Stimulated activated CD8-positive, alpha-beta memory T cell treated with anti-CD3 and anti-CD28 coated beads, Interleukin-15, amount 100 ng/mL, for 24 hours (primary cell): ENCODE measurements at places on chromosomes 7 and 10.

- DNase-seq: no peak
Observed at GRCh38 chr10:69505636-69506318, 54.5 kb downstream of the TSPAN15 start.

GRCh38 chr10:131002031-131002861 lies 309.3 kb downstream of the TCERG1L start:
- no peak for DNase-seq

DNA sequence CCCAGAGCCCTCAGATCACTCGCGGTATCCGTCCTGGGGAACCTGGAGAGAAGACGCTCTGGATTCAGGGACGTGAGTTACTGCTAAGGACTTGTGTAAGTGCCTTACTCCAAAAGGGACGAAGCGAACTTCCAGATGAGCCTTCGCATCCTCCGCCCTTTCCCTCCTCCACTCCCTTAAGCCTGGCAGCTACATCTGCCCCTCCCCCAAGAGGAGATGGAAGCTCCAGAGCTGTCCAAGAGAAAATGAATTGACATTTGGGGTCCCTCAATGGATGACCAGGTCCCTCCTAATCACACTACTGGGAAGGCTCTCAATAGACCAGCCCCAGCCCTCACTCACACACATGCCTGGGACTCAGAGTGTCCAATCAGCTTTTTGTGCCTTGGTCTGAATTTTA lies 31.3 kb upstream of the GDF10 start:
- DNase-seq: no peak

DNA sequence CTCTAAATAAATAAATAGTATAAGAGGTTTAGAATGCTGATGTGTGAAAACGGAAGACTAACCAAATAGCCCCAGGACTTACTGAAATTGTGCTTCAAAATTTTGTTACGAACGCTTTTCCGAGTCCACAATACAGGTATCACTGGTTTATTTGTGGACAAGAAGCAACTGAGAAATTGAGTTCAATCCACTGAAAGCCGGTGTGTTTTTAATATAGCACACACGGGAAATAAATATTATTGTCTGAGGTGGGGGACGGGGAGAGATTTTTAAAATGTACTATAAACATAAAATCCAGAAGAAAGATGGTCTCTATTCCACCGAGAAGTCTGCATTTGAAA lies 598 bp downstream of the SLC16A12 start:
- DNase-seq: no peak

- no peak for DNase-seq
Observed at GRCh38 chr7:4814433-4814832, 39.0 kb downstream of the AP5Z1 start.

GRCh38 chr10:92240289-92241157 lies 50.4 kb downstream of the CPEB3 start:
- DNase-seq: no peak

GRCh38 chr7:31991846-31992245 lies 78.4 kb downstream of the PDE1C start:
- DNase-seq: no peak

GRCh38 chr7:4147926-4148620 lies 534.0 kb upstream of the FOXK1 start:
- DNase-seq: no peak

- no peak for DNase-seq
Observed at GRCh38 chr10:6136215-6137201, 47.7 kb downstream of the RBM17 start.

DNA sequence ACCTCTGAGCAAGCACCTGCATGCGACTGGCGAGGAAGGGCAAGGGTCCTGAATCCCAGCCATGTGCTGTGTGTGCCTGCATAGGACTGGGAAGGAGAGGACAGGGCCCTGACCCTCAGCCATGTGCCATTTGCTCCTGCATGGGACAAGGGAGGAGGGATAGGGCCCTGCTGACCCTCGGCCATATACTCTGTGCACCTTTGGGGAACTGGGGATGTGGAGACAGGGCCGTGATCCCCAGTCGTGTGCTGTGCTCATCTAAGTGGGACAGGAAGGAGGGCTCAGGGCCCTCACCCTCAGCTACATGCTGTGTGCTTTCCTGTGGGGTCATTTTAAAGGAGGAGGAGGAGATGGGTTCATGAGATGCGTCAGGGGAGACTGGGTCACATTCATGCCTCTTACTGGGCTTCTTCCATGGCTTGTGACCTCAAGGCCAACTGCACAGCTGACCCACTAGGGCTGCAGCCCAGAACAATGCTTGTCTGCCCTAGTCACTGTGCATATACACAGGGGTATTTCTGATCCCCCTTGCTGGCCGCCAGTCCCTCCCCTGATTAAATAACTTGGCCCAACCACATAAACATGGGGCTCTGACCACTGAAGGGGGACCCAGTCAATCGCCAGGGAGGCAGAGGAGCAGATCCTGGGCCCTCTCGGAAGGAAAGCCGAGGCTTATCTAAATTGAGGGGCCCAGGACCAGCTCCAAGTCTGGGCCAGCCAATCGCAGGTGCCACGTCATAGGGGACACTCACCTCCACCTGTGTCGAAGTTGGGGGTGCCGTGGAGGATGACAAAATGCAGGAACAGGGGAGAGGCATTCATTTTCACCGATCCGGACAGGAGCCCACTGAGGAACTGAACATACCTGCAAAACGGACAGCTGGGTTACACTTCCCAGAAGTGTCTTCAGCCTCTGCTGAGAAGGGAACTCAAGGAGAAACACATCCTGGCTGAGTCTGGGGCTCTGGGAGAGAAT lies 167.3 kb downstream of the TNS3 start:
- DNase-seq: no peak

DNA sequence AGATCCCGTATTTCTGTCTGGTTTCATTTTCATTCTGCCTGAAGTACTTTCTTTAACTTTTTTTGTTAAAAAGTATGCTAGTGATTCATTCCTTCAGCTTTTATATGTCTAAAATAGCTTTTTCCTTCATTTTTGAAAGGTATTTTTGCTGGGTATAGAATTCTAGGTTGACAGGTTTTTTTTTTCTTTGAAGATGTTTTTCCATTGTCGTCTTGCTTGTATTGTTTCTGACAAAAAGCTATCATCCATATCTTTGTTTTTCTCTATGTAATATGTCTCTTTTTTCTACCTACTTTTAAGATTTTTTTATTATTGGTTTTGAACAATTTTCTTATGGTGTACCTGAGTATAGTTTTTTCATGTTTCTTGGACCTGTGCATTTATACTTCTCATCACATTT lies 8.2 kb downstream of the CUTC start:
- DNase-seq: no peak

GRCh38 chr7:28865601-28866144 lies 92.5 kb downstream of the TRIL start:
- no peak for DNase-seq

GRCh38 chr7:85659364-85659763 lies 472.5 kb upstream of the SEMA3D start:
- DNase-seq: no peak

DNA sequence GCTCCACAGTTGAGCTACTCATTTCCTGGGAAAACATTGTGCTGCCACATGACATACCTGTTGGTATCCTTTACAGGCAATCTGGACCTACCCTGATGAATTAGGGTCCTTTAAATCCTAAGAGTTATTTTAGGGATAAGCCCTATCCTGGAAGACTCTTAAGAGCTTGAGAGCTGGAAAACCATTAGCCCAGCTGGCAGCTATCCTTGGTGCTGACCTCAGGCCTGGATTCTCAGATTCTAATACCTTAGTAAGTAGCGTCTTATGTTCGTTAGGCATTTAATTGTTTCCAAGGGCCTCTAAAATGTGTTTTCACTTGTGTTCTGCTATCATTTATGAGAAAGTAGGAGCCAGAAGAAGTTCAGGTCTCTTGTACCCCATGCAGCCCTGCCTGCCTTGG lies 93.0 kb upstream of the SORCS3 start:
- DNase-seq: no peak

- no peak for DNase-seq
Observed at GRCh38 chr10:88070080-88070880, 206.9 kb downstream of the PTEN start.

DNA sequence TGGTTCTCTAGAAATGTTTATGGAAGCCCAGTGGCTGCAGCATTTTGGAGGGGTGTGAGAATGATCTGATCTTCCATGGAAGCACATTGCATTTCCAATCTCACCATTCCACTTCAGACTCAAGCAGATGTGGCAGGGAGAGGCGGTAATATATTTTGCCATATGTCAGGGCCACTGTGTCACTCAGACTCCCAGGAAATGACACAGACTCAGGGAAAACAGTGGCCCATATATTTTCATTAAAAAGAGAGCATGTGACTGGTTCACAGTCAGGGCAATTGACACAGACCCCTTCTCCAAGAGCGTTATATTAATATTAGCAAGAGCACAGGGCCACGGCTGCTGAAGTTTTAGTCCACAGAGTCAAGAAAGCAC lies 149.3 kb upstream of the NRP1 start:
- DNase-seq: no peak

- no peak for DNase-seq
Observed at GRCh38 chr7:116522247-116522646, 2.6 kb upstream of the CAV1 start.

DNA sequence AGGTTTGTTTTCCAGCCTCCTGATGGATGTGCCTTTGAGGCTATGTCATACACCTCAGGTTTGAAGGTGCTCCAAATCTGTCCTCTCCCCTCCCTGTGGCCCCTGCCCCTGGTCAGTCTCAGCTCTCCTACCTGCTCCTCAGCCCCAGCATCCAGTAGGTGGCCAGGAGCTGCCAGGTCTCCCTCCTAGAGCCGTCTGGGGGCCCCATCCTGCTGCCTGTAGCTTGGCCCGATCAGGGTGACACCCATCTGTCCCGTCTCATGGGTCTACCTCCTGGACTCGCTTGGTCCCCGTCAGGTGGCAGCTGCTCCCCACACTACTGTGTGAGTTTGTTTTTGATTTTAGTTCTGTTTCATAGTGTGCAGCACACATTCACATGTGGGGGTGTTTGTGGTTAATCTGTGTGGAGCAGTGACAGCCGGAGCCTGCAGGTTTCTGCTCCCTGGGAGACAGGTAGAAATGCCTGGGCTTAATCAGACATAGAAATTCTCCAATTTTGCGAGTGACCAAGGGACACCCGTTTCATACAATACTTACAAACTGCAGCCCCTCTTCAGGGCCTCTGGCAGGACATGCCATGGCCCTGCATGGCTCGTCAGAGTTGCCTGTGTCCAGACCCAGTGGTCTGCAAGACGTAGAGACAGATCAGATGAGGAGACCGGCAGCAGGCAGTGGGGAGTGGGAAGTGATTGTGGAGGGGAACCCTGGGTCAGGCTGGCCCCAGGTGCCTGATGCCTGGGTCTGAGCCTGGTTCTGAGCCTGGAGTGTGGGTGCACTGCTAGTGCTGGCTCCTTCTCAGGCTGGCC lies 17.1 kb downstream of the ADCY1 start:
- no peak for DNase-seq

- no peak for DNase-seq
Observed at GRCh38 chr7:25391295-25391861, 163.1 kb upstream of the NPVF start.

GRCh38 chr10:114653926-114654325 lies 4.1 kb downstream of the ABLIM1 start:
- no peak for DNase-seq

DNA sequence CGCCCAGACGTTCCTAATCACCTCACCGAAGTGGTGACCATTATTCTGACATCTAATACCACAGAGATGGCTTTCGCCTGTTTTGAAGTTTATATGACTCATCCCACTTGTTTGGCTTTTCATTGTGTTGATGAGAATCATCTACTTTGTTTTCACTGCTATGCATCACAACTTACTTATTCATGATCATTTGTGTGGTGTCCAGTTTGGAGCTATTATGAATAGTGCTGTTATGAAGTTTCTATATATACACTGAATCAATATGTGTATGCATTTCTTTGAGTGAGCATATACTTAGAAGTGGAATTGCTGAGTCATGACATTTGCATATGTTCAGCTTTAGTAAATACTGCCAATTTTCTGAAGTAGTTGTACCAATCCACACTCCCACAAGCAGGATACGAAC lies 38.6 kb upstream of the TNKS2 start:
- no peak for DNase-seq
